Muscle of back (tissue), 13 donors: ENCODE measurements at places on chromosomes 12 and 14. TPM values are rescaled to one million over a fixed set of nuclear protein-coding genes. Genes with fewer than 3 reads are reported as not detected.

Gene SSPN
- 132 TPM for polyA plus RNA-seq

Gene MAP4K5
- 30.9 TPM for polyA plus RNA-seq

Gene DIO3
- polyA plus RNA-seq: 4.7 TPM

Gene ZFHX2
- 1.8 TPM for polyA plus RNA-seq

Gene TEAD4
- polyA plus RNA-seq: 88.3 TPM

Gene C14orf39
- polyA plus RNA-seq: 1.5 TPM

Gene SLC6A13
- polyA plus RNA-seq: 1.3 TPM
